Skin of body (tissue), 3 donors: ENCODE measurements at places on chromosomes 4 and X. TPM values are rescaled to one million over a fixed set of nuclear protein-coding genes. Genes with fewer than 3 reads are reported as not detected.

Gene XKRX
- total RNA-seq: 7.6 TPM

Gene UGT2B15
- total RNA-seq: not detected

- DNase-seq: no peak
Observed at GRCh38 chr4:99848591-99849001, 32.0 kb downstream of the DAPP1 start.

DNA sequence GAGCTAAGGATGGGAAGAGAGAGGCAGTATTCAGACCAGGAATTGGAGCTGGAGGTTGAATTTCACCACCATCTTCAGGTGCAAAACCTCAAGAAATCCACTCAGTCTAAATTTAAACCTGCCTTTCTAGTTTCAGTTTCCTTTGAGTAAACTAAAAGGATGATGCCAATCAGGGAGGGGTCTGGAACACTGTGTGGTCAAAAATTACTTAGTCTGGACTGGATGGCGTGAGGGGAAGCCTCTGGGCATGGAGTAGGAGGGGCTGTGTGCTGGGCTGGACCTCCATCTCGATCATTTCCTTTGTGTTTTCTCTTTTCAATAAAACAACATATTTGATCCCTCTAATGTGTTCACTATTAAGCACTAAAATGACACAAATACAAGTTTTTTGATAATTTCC lies 120.1 kb downstream of the GC start:
- no peak for DNase-seq

GRCh38 chr4:3013839-3014350 lies 50.5 kb downstream of the GRK4 start:
- no peak for DNase-seq

DNA sequence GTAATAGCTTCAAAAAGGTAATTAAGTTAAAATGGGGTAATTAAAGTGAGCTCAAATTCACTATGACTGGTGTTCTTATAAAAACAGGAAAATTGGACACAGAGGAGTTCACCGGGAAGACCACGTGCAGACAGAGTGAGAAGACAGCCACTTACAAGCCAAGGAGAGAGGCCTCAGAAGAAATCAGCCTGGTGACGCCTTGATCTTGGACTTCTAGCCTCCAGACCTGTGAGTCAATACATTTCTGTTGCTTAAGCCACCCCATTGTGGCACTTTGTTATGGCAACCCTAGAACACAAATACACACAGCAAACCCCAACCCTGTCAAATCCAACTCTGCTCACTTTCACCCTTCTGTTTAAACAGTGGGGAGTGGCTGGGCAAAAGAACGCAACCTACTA lies 4.1 kb upstream of the CD38 start:
- DNase-seq: no peak
